Stimulated activated CD8-positive, alpha-beta memory T cell treated with anti-CD3 and anti-CD28 coated beads, Interleukin-4, amount 100 ng/mL, for 24 hours (primary cell): ENCODE measurements at places on chromosomes 7 and 10.

GRCh38 chr10:90179696-90180407 lies 478.5 kb downstream of the KIF20B start:
- no peak for DNase-seq

GRCh38 chr10:103765981-103766380 lies 89.4 kb downstream of the SH3PXD2A start:
- peak; percentile 58 for DNase-seq

DNA sequence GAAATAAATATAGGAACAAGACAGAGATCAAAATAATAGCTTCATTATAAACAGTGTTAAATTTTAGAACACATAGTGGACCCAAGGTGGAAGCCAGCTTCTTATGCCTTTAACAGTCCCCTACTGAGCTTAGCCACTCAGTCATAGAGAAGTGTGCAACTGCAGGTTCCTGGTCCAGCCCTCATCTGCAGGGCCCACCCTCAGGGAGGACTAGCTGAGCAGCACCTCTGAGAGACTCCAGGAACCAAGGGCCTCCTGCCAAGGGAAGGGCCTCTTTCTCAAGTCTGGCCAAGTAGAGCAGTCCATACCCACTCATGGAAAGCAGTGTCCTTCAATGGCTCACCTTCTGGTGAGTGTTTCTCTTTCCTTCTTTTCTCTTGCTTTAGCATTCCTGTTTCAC lies 173.7 kb upstream of the PRPS1L1 start:
- DNase-seq, result no peak

DNA sequence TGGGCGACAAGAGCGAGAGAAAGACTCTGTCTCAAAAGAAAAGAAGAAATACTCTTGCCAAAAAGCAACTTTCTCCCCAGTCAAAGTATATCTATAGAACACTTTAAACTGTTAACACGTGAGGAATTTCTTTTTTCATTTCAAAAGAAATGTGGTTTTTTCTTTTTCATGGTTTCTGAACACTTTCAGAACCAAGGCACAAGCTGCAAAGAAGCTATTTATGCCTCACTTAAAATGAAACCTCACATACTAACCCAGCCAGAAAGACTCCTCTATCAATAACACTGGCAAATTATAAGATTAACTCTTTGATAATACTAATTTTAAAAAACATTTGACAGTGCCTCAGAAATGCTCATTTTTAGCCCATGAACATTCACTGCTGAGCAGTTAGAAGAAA lies 20.9 kb downstream of the TBX20 start:
- DNase-seq, result no peak

GRCh38 chr10:11163780-11164550 lies 146.3 kb downstream of the CELF2 start:
- no peak for DNase-seq

DNA sequence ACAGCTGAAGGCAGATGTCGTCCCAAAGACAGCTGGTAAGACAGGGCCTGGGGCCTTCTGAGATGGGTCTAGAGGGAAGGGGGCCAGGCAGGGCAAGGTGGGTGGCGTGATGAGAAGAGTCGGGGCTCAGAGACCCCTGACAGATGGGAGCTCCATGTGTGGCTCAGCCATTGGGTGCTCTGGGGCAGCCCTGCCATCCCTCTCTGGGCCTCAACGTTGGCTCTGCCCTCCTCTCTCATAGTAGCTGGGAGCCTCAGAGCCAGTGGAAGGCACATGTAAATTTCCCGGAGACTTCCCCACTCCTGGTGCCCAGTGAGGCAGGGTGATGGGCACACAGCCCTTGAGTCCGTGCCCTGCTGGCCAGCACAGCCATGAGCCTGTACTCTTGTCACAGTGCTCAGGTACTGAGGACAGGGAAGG lies 1.8 kb downstream of the PPIF start:
- no peak for DNase-seq

DNA sequence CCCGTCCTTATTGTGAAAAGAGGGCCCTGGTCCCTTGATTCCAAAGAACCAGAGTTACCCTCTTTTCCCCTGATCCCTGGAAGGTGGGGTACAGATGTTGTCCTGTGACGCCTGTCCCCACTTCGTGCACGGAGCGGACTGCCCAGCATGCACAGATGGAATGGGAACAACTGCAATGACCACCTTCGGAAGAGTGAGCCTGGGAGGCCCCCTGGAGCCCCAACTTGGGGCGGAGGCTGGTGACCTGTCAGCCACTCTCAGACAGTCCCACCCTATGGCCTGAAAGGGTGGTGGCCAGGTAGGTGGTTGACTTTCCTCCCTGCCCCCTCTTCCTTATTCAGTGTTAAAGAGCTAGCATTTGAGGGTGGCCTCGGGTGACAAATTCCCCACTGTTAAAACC lies 196.6 kb upstream of the GALNT17 start:
- DNase-seq, result no peak

DNA sequence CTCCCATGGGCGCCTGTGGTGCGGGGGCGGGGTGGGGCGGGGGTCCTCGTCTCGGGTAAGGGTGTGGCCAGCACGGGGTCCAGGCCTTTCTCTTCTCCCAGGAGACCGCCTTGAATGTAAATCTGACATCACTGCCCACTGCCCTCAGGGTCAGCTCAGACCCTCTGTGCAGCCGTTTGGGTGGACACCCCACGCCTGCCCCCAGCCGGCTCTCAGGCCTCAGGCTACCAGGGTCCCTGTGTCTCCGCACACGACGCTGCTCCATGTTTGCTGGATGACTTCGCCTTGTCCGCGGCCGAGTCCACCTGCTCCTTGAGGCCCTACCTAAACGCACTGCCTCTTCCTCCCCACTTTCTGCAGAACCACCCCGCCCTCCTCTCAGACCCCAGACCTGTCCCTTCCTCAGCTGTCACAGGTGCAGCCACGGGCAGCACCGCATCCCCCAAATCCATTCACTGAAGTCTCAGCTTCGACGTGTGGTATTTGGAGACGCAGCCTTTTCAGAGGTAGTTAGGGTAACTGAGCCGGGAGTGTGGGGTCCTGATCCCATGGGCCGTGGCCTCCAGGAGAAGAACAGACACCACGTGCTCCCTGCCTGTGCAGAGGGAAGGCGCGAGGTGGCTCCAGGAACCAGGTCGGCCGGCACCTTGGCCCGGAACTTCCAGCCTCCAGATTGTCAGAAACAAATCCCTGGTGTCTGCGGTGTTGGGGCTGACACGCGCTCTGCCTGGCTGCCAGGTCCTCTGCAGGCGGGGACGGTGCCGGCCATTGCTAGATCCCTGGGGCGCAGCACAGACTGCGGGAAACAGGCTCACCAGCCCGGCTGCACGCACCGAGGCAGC lies 97.4 kb upstream of the DIP2C start:
- DNase-seq, result no peak

GRCh38 chr7:141558544-141559183 lies 7.5 kb downstream of the AGK start:
- DNase-seq, result no peak

GRCh38 chr10:14617852-14618251 lies 156.8 kb downstream of the FAM107B start:
- no peak for DNase-seq

DNA sequence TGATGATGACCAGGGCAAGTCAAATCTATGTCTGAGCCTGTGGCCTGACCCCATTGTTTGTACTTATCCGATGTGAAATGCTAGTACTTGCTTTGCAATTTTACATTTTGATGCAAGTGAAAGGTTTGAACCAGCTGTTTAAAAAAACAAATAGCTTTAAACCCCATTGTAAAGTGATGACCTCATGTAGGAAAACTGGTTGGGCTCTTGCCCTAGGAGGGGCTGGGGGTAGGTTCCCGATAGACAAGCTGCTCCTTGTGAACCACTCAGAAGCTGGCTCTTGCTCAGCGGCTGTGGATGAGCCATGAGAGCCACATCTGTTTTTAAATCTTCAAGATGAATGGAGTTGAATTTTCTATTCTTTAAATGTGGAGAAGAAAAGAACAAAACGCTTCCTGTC lies 185.3 kb downstream of the WDR11 start:
- DNase-seq, result no peak

GRCh38 chr10:110553905-110554304 lies 13.6 kb upstream of the SMC3 start:
- DNase-seq, result no peak

GRCh38 chr10:80457554-80458262 lies 3.6 kb downstream of the TSPAN14 start:
- no peak for DNase-seq

DNA sequence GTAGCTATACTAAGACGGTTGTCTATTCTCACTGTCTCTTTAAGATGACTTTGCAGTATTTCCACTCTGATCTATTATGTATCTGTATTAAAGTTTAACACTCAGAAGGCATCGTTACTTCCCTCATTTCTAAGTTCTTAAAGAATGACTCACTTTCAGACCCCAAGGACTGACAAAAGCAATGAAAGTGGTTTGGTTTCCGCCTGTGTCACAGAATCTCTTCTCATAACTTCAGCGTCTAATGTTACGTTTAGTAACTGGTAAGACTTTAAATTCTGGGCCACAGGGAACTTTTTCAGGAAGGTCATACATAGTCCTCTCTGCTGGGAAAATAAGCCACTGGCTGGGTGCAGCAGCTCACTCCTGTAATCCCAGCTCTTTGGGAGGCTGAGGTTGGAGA lies 892.0 kb upstream of the AUTS2 start:
- no peak for DNase-seq

DNA sequence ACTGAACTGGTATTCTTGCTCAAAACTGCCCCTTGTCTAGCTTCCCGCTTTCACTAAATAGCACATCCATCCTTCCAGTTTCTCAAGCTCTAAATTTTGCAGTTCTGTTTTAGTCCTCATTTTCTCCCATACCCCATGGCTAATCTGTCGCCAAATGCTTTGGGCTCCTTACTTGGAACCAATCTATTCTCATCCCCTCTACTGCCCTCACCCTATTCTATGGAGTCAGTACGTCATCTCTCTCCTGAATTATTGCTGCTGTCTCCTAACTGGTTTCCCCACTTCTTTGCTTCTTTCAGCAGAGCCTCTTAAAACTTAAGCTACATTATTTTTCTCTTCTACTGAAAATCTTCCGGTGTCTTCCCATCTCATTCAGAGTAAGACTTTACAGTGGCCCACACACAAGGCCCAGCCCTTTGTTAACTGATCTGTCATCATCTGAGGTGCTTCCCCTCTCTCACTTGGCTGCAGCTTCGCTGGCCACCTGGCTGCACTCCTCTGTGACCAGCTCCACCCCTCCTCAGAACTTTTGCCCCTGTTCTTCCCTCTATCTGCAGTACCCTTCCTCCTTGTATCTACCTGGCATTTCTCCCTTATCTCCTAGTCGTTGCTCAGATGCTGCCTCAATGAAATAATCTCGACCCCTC lies 9.9 kb downstream of the STARD3NL start:
- DNase-seq, result no peak

GRCh38 chr10:132269266-132270230 lies 38.2 kb downstream of the STK32C start:
- DNase-seq, result no peak
